OCI-LY7 (cell line): ENCODE measurements at places on chromosomes 4 and X.

DNA sequence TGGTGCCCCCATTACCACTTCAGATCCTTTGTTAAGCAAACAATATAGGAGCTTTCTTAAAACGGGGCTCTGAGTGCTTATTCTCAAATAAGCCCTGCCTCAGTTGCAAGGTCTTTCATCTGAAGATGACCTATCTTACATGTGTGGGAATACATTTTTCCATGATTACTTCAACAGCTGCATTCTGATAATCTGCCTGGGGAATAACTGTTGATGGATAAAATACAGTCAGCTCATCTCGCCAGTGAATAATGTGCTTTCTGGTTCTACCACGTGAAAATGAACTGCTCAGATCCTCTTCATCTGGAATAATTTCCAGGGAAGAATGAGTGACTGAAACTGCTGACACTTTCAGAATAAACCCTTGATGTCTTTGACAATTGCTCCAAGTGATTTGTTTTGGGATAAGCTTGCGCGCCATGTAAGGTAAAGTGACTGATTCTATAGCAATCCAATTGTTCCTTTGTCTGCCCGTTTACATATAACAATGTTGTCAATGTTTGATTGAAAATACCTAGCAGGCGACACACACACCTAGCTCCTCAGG lies 161.3 kb downstream of the RTL9 start:
- DNase-seq: no peak

- no peak for DNase-seq
Observed at GRCh38 chr4:1205586-1206298, 33.4 kb upstream of the SPON2 start.

GRCh38 chr4:55083735-55084134 lies 41.7 kb downstream of the KDR start:
- DNase-seq: no peak

DNA sequence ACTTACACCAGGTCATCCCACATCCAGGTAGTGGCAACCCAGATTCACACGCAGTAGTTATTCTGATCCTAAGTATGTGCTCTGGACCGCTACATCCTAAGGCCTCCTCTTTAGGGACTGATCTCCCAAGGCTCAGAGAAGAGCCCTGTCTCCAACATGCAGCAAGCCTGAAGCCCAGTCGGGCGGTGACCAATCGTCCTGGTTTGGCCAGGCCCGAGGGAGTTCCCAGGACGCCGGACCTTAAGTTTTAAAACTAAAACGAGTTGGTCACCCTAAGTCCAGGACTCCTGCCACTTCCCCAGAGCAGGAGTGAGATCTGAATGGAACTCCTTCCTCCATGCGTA lies 385 bp downstream of the LYAR start:
- DNase-seq: no peak

- no peak for DNase-seq
Observed at GRCh38 chrX:9671998-9672397, 93.6 kb downstream of the GPR143 start.

DNA sequence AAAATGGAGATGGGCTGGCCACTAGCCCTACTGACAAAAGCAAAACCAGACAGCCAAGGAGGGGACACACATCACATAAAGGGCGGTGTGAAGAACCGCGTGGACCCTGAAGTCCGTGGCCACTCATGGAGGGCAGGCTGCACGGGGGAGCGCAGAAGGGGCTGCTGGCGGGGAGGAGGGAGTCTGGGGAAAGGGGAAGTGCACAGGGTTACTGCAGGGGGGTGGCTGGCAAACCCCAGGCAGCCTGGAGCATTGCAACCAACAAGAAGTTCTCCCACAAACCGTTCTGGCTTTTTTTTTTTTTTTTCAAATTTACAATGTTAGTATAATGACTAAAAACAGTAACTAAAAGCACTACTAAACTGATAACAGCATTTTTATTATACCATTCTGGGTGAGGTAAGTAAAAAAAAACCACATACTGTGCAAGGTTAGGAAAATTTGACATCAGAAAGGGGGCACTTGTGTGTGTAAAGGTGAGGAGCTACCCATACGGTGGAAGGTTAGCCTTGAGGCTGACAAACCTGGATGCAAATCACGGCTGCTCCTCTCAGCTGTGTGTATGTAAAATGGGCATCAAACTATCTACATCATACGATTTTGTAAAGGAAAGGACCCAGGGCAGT lies 87.1 kb downstream of the TSPAN5 start:
- DNase-seq: no peak

DNA sequence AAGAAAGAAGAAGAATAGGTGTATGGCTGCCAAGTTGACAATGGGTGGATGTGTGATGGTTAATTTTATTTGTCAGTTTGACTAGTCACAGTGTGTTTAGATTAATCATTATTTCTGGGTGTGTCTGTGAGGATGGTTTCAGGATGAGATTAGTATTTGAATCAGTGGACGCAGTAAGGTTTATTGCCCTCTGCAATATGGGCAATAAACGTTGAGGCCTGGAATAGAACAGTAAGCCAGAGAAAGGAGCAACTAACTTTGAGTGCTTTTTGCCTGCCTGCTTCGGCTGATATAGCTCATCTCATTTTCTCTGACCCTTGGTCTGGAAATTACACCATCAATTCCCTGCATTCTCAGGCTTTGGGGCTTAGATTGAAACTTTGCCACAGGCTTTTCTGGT lies 140.8 kb upstream of the SPANXN4 start:
- no peak for DNase-seq

GRCh38 chr4:7487998-7488671 lies 53.4 kb upstream of the PSAPL1 start:
- no peak for DNase-seq

DNA sequence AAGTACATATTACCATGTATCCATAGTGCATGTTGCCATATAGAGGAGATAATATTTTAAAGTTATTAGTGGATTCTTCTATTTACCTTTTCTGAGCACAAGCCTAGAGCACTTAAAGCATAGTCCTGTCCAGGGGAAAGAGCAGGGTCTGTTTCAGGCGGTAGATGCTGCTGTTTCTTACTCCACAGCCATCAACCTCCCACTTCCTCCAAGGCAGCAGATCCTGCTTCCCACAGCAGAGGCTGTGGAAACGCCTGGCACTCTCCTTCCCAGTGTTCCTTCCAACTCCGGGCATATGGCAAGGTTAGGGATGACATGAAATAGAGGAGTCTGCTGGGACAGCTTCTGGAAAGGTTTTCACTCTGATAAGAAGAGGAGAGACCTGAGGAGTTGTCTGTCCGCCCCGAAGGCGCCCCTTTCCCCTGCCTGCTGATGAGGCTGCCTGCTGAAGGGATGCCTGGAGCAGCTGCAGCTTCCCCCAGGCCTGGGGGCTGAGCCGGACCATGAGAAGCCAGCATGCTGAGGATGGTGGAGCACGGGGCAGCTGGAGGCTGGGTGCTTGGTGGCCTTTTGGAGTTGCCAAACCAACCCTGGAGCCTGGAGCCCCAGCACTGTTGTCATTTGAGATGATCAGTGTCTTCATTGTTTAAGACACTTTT lies 43.9 kb upstream of the SLC25A4 start:
- DNase-seq: no peak

DNA sequence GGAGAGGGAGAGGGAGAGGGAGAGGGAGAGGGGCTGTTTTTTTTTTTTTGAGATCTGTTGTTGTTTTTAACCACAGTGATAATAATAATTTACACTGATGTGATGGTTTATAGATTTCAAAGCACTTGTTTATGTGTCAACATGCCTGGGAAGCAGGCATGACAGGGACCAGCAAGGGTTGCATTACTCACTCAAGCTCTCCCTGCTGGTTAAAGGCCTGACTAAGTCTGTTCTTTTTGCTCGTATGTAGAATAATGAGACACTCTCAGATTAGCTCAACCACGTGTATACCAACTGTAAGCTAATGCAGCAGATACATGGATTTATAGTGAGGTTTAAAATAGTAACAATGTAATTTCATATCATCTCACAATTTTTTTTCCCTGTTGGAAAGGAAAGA lies 134.6 kb upstream of the BOD1L1 start:
- no peak for DNase-seq

DNA sequence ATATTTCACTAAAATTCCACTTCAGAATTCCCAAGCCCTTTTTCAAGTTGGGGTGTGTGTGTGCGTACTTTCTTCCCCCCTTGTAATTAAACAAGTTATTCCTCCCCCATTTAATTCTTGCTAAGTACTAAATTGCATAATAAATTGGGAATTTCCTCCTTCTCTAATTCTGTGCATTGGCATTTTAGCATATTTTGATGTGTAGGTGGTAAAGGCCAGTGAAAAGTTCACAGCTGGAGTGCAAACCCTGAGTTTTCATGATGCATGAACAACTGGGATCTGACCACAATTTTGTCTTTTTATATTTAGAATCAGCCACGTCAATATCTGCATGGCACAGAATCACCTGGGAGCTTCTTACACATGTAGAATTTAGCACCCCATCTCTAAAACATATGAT lies 18.5 kb downstream of the ANXA3 start:
- DNase-seq: no peak
